HS-27A (cell line): ENCODE measurements at places on chromosomes 6 and 20.
A peak's percentile ranks its signal among the peaks of the same experiment; 100 is the strongest.

DNA sequence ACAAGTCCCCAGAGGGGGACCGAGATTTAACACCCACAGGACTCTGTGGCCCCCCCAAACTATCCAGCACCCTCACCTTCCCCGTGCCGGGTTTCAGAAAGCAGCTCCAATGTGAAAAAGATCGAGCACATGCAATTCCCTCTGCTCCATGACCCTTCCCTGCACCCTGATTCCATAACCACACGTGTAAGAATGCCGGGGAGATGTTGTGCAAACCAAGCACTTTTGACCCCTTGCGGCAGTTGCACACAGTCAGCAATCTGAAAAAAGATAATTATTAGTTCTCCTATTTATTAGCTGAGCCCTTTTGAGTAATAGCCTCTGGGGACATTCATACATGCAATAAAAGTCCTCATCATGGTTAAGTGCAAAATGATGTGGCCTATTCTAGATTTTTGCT, 13.0 kb downstream of the FOXQ1 start:
- DNase-seq, result no peak

DNA sequence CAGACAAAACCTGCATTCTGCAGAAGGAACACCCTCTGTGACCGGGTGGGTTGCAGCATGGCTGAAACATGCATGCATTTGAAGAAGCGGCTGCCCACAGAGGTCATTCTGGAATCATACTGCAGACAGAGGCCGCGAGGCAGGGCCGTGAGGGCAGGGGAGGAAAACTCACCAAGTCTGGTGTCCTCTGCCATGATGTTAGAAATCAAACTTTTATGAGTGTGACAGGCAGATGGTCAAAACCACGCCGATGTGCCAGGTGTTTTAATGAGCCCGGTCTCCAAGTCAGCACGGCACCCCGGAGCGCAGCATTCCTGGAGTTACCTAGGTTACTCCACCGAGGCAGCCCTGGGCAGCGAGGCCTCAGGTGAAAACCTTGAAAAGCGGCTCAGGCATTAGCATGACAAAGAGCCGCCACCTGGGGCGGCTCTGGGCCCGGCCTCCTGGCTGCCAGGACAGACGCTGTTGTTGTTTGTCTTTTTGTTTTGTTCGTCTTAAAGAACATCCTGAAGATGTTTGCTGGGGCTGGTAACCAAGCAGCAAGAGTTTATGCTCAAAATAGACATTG, 255.6 kb downstream of the ERMARD start:
- DNase-seq, result no peak

DNA sequence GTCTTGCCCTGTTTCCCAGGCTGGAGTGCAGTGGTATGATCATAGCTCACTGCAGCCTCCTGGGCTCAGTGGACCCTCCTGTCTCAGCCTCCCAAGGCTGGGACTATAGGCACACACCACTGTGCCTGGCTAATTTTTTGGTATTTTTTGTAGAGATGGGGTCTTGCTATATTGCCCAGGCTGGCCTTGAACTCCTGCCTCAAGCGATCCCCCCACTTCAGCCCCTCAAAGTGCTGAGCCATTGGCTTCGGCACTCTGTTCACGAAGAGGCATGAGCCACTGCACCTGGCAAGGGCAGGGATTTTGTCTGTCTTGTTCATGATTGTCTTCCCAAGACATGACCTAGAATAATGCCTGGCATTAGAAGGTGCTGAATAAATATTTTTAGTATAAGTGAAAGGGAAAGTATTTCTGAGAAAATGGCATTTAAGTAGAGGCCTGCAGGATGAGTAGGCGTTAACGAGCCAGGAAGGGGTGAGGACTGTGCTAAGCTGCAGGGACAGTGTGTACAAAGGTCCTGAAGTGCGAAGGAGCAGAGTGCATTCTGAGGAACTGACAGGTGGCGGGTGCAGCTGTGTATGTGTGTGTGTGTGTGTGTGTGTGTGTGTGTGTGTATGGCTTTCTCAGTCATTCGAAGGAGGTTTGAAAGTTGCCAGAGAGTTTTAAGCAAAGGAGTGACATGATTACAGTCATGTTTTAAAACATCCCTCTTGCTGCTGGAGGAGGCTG, 43.0 kb downstream of the VEGFA start:
- DNase-seq, result no peak

DNA sequence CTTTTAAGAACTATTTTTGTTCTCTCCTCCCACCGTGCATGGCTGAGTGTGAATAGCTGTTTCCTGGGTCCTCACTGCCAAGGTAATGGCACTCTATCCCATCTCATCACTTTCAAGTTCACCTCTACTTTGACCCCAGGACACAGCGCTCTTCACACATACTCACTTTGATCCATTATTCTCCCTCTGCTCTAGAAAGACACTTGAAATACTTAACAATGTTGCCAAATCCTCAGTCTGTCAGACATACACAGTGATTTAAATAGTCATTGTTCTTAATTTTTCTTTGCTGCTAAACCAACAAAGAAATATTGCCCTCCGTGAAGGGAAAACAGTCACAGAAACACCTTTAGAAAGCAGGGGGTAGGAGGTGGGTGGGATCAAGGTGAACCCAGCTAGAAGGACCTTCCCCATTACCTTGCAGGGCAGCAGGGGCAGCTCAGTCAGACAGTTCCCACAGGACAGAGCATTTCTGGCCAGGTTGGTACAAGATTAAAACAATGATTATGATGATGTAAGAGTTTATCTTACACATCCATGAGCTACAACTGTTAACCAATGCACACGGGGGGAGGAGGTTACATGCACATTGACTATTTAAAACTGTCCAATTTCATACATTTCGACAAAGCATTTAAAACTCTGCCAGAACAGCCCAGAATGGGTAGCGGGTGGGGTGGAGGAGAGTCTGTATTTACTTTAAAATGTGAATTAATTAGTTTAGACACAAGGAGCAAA, 2.4 kb downstream of the SLC22A23 start:
- DNase-seq, result no peak

GRCh38 chr6:71228461-71229041, 60.1 kb upstream of the OGFRL1 start:
- no peak for DNase-seq

GRCh38 chr20:59031564-59032022, 542 bp downstream of the ATP5F1E start:
- no peak for DNase-seq

- peak; percentile 92 for DNase-seq
Observed at GRCh38 chr20:51631011-51631950, 88.8 kb upstream of the NFATC2 start.

GRCh38 chr6:162238675-162239074, 488.9 kb downstream of the PRKN start:
- no peak for DNase-seq
